ENCODE measurements at places on chromosomes 4 and X. TPM values are rescaled to one million over a fixed set of nuclear protein-coding genes. Genes with fewer than 3 reads are reported as not detected.

GRCh38 chr4:139084804-139085093, 69.2 kb downstream of the NOCT start:
- H3K4me3 ChIP-seq: peak overlapping the region; percentile 83
- H3K4me1 ChIP-seq: peaks cover 20% of the 10 kb centered on the region
- peaks cover 4% of the 10 kb centered on the region for H3K36me3 ChIP-seq
- peak overlapping the region; percentile 79 for H3K27ac ChIP-seq
- no peak for DNase-seq

DNA sequence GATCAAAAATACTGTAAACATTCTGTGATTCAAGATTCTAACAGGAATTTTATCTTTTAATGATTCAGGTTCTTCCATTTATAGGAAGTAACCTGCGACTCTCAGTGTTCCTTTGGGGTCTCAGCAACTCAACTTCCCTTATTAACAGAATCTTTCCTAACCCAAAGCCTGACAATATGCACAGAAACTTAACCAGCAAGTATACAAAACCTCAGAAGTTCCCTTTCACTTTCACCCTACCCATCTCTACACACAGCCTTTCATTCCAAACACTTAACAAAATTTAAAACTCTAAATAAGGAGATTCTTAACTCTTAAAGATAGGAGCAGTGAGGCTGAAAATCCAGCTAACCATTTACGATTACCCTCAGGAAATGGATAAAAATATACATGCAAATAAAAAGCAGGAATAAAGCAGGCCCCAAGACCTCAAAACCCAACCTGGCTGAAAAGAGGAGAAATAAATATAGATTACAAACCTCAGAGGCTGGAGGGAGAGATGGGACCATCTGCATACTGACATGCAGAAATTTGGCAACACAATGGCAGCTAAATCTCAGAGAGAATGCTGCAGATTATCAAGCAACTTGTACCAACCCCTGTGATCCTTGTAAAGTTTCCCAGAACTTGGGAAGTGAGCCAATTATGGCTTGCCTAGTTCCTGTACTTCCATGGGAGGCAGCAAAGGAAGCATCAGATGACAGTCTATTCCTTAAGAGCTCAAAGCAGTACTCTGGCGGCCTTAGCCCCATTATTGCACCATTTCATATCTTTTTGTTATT, 101.0 kb downstream of the ATP11C start:
- peaks cover 3% of the 10 kb centered on the region for H3K36me3 ChIP-seq
- no peaks in the 10 kb centered on the region for H3K27me3 ChIP-seq
- H3K4me1 ChIP-seq: peaks cover 19% of the 10 kb centered on the region
- H3K27ac ChIP-seq: peak overlapping the region; percentile 49
- H3K4me3 ChIP-seq: peak overlapping the region; percentile 50

GRCh38 chr4:158219623-158220022, 9.3 kb downstream of the TMEM144 start:
- no peaks in the 10 kb centered on the region for H3K36me3 ChIP-seq
- no peak overlapping the region for H3K27ac ChIP-seq
- DNase-seq: no peak
- no peak overlapping the region for H3K4me3 ChIP-seq
- H3K4me1 ChIP-seq: no peaks in the 10 kb centered on the region
- peaks cover 12% of the 10 kb centered on the region for H3K27me3 ChIP-seq

GRCh38 chr4:153611679-153612078, 72.4 kb upstream of the TLR2 start:
- no peak for DNase-seq
- peaks cover 26% of the 10 kb centered on the region for H3K4me1 ChIP-seq
- no peaks in the 10 kb centered on the region for H3K27me3 ChIP-seq
- H3K4me3 ChIP-seq: no peak overlapping the region
- H3K27ac ChIP-seq: no peak overlapping the region

Gene HAND2
- total RNA-seq: not detected

DNA sequence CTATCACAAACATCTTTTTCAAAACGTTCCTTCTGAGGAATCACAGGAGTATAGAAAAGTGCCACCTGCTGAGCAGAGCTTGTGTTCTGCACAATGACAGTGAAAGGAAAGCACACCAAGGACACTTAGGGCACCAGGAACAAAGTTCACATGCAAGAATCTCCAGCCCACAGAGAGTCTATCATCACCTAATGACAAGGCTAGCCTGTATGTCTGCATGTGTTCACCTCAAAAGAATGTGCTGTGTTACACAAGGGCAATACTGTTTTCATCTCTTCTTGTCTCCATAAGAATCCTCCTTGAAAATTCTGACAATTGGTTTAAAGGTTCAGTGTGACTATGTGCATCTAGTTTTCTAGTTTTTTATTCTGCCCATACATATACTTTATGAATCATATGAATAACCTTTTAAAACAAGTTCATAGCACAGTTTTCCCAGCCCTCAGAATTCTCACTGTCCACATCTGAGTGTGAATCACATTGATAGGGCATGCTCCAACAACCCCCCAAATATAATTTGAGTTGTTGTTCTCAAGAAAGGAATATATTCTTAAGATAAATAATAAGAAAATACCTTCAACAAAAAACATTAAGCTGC, 118.0 kb downstream of the PWWP3B start:
- H3K4me3 ChIP-seq: no peak overlapping the region
- H3K4me1 ChIP-seq: no peaks in the 10 kb centered on the region
- DNase-seq: no peak
- no peaks in the 10 kb centered on the region for H3K27me3 ChIP-seq
- no peaks in the 10 kb centered on the region for H3K36me3 ChIP-seq
- no peak overlapping the region for H3K27ac ChIP-seq

DNA sequence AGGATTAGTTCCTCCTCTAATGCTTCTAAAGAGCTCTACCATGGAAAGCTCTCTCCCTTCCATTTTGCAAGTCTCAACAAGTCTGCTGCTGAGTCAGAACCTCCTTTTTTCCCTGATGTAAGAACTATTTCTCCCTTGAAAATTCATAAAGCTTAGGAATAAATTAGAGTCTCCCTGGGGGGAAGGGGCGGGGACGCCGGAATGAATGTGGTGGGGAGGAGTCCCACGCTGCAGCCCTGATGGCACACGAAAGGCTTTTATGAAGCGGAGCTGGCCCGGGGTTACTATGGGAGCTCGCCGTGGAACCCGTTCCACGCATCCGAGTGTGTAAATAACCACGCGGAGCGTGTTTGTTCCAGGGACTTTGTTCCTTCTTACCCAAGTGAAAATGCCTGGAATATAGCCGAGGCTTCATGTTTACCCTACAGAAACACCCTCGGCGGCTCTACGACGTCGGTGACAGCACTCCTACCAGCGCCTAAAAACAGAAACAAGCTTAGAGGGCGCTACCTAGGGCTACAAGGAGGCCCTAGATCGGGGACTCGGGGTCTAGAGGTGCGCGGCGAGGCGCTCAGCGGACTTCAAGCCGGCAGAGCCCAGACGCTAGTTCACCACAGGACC, 923 bp upstream of the CPEB2 start:
- peak overlapping the region; percentile 95 for H3K27ac ChIP-seq
- H3K36me3 ChIP-seq: peaks cover 8% of the 10 kb centered on the region
- no peaks in the 10 kb centered on the region for H3K27me3 ChIP-seq

Gene C4orf51
- total RNA-seq: not detected

- H3K4me3 ChIP-seq: no peak overlapping the region
- DNase-seq: no peak
- no peaks in the 10 kb centered on the region for H3K27me3 ChIP-seq
- no peaks in the 10 kb centered on the region for H3K36me3 ChIP-seq
Observed at GRCh38 chrX:116975517-116975916, 512.7 kb upstream of the CT83 start.

- no peaks in the 10 kb centered on the region for H3K27me3 ChIP-seq
- H3K27ac ChIP-seq: peak overlapping the region; percentile 61
Observed at GRCh38 chrX:11770320-11770719, 12.3 kb downstream of the MSL3 start.

DNA sequence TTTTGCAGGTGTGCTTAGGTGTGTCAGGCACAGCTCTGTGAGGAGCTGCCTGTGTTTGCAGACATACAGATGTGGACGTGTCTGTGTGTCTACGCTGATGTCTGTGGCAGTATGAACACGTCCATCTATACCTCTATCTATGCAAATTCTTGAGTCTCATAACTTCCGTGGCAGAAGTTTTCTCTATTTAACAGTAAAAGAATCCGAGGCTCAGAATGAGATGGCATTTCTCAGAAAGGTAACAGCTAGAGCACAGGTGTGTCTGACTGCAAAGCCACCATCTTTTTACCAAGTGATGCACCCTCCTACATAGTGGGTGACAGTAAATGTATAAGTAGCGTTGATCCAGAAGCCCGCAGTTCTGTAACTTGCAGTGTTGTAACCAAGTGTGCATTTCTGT, 39.9 kb upstream of the CYP4V2 start:
- no peak overlapping the region for H3K4me3 ChIP-seq
- H3K27me3 ChIP-seq: peaks cover 22% of the 10 kb centered on the region
- H3K27ac ChIP-seq: no peak overlapping the region
- no peak for DNase-seq
- H3K36me3 ChIP-seq: no peaks in the 10 kb centered on the region

Gene ALG13
- total RNA-seq: 57.3 TPM

DNA sequence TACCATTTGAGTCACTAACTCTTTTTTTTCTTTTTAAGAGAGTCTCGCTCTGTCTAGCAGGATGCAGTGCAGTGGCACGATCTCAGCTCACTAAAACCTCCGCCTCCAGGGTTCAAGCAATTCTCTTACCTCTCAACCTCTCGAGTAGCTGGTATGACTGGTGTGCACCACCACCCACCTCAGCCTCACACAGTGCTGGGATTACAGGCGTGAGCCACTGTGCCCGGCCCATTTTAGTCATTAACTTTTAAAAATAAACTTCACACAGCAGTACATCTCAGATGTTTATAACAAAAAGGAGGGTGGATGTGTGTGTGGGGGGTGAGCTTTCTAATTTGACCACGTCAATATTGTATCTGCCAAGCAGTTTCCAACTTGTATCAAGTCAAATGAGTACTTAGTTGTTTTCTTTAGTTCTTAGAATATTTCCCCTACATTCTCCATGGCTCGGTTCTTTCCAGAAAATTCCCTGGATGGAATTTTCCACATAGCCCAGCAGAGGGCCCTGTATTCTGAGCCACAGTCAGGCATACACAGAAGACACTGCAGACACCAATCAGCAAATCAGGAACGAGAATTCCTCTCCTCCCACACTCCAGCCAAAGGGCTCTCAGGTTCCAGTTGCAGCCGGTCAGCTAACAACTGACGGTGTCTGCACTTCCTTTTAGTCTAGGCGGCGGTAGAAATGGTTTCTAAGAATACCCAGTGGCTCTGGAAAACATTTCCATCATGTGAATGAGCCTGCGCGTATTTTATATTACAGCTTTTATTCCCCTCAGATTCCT, 20.1 kb upstream of the ARAF start:
- H3K4me3 ChIP-seq: no peak overlapping the region
- H3K4me1 ChIP-seq: no peaks in the 10 kb centered on the region
- DNase-seq: no peak
- H3K36me3 ChIP-seq: no peaks in the 10 kb centered on the region

Gene LIN54
- 34.9 TPM for total RNA-seq

Gene PLAC1
- not detected for total RNA-seq

- H3K4me1 ChIP-seq: peaks cover 45% of the 10 kb centered on the region
- no peaks in the 10 kb centered on the region for H3K27me3 ChIP-seq
- H3K27ac ChIP-seq: peak within 1 kb of the TSS; percentile 93
- peak; percentile 71 for DNase-seq
- H3K4me3 ChIP-seq: peak within 1 kb of the TSS; percentile 97
- H3K36me3 ChIP-seq: peaks cover 11% of the 10 kb centered on the region
Observed at GRCh38 chr4:173168396-173169177, at the start of gene GALNT7. TSS of gene GALNT7 (plus strand) at chr4:173168811. CDS start at chr4:173168836, 25 bp downstream.

GRCh38 chr4:160009656-160010493, 907.0 kb downstream of the RAPGEF2 start:
- no peaks in the 10 kb centered on the region for H3K27me3 ChIP-seq
- H3K27ac ChIP-seq: no peak overlapping the region
- no peaks in the 10 kb centered on the region for H3K36me3 ChIP-seq
- DNase-seq: no peak

Gene PDE6B
- total RNA-seq: 16.6 TPM

Gene ANKRD50
- total RNA-seq: 0.28 TPM
